ENCODE measurements at places on chromosomes 2 and 18.

GRCh38 chr18:48948112-48949049 is 2.4 kb downstream of the SMAD7 start:
- DNase-seq: peak; percentile 20

DNA sequence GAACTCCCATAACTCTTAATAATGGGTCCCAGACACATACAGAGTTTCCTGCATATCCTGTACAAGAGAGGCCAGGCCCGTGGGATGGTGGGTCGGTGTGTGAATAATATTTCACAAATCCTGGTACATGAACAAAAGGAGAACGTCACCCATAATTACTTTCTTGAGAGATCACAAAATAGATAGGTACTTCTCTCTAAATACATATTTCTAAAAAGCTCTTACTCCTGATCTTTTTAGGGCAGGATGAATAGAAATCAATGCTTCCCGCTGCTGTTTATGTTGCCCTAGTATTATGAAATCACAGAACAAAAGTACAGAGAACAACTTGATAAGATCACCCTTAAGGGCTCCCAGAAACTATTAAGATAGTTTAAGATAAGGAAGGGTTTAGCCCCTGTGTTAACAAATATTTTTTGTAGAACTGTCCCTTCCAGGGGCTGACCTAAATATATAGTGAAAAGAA is 5.4 kb downstream of the IRS1 start:
- no peak for DNase-seq

DNA sequence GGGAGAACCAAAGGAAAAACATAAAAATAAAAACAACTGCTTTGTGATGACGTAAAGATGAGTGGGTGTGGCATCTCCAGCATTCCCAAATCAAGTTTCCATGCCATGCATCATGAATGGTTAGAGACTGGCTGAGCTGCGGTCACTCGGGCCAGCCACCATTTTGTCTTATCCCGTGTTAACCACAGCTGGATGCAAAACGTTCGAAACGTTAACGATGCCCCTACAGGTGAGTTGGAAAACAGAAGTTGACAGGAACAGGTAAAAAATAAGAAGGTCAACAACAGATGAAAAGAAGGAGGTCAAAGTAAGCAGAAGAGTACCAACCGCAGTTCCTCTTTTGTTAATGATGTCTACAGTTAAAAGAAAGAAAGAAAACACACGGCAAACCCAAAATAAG is 411.1 kb downstream of the NRXN1 start:
- DNase-seq: no peak

- no peak for DNase-seq
Measured at GRCh38 chr2:55986700-55987440, 63.3 kb upstream of the EFEMP1 start.

GRCh38 chr18:59623456-59624368 is 73.5 kb downstream of the CCBE1 start:
- peak; percentile 19 for DNase-seq

DNA sequence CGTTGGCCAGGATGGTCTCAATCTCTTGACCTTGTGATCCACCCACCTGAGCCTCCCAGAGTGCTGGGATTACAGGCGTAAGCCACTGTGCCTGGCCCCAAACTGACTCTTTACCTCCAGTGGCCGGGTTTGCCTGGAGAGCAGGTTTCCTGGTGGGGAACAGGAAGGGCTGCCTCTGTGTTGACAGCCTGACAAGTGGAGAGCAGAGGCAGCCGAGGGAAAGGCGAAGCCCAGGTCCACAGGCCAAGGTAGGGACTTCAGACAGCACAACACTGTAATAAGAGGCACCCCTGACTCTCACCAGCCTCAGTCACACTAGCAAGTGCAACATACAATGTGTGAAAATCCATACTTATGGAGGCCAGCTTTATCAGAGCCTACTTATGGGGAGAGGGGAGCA is 16.5 kb upstream of the SH3BP4 start:
- no peak for DNase-seq

- DNase-seq: peak; percentile 44
Measured at GRCh38 chr2:11744631-11745394, 1.6 kb upstream of the LPIN1 start.

DNA sequence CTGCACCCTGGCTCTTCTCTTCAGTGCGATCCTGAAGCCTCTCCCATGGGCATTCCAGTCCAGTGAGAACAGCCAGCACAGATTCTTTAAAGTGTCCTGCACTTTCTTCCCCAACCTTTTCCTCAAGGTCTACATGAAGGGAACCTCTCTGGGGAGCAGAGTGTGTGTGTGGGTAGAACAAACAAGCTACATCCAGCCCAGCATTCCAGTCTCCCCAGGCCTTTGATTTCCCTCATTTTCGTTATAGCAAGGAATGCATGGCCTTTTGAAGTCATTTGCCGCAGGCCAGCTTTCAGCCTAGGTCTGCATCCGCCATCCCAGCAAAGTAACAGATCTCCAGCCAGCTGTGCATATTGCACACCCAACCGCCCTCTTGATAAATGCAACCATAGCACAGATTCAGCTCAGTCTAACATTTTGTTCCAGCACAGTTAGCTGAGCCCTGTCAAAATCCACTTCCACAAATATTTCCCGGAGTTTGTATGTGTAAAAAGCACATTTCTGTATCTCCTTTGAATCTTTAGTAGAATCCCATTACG is 44.6 kb downstream of the CD8B2 start:
- no peak for DNase-seq

DNA sequence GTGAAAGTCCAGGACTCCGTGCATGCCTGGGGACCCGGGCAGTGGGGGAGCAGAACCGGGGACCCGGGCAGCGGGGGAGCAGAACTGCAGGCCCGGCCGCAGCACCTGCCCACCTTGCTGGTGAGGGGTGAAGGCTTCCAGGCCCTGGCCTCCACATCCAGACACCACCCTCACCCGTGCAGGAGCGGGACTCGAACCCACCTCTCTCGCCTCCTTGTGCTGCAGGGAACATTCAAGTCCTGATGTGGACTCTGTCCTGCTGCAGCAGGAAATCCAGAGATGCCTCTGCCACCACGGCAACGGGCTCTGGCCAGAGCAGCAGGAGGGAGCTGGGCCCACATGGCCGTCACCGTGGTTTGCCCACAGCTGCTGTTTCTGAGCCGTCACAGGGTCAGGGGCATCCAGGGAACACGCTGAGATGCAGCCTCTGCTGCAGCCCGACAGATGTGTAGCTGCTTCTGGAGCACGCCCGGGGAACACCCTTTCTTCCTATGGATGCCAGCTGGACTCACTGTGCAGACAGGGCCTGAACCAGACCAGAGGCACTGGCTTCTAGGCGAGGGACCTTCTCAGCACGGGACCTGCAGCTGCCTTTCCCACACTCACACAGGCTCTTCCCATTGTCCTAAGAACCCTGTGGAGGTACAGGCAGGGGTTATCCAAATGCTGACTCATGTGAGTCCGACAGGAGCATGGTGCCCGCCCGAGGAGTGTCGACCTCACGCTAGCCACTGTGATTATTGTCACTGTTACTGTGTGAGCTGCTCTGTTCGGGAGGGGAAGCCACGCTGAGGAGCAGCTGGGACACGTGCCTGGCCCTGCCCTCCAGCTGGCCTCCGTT is 89.2 kb upstream of the CTDP1 start:
- DNase-seq: no peak

DNA sequence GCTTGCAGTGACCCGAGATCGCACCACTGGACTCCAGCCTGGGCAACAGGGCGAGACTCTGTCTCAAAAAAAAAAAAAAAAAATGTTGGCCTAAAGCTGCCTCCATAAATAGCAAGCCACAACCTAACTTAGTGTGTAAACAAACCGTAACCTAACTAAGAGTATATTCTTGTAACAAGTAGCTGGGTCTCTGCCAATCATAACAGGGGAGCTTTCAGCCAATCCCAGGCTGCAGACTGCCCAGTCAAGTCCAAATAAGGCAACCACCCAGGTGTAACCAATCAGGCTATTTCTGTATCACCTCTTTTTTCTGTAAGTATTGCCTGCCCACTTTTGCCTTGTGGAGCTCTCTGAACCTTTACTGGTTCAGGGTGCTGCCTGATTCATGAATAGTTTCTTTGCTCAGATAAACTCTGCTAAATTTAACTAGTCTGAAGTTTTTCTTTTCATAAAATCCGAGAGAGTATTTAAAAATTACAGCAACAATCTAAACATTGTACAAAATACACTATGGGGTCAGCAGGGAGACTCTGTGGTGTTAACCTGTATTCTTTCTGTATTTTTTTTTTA is 4.5 kb downstream of the PSTPIP2 start:
- peak; percentile 15 for DNase-seq

- no peak for DNase-seq
Measured at GRCh38 chr2:58429014-58429875, 188.1 kb upstream of the FANCL start.

DNA sequence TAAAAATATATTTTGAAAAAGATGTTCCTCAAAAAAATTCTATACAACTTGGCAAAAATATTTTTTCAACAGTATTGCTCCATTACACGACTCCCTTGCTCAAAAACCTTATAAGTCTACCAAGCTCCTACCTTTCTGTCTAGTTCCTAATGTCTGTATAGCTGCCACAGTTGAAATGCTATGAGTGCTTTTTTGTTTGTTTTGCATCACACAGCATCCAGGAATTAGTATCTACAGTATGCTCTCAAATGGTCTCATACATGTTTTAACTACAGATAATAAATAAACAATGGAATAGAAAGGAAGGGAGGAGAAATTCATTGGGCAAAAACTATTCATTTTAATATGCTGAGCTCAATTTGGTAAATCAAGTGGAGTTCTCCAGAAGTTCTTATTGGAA is 17.3 kb downstream of the ACADL start:
- DNase-seq: no peak

DNA sequence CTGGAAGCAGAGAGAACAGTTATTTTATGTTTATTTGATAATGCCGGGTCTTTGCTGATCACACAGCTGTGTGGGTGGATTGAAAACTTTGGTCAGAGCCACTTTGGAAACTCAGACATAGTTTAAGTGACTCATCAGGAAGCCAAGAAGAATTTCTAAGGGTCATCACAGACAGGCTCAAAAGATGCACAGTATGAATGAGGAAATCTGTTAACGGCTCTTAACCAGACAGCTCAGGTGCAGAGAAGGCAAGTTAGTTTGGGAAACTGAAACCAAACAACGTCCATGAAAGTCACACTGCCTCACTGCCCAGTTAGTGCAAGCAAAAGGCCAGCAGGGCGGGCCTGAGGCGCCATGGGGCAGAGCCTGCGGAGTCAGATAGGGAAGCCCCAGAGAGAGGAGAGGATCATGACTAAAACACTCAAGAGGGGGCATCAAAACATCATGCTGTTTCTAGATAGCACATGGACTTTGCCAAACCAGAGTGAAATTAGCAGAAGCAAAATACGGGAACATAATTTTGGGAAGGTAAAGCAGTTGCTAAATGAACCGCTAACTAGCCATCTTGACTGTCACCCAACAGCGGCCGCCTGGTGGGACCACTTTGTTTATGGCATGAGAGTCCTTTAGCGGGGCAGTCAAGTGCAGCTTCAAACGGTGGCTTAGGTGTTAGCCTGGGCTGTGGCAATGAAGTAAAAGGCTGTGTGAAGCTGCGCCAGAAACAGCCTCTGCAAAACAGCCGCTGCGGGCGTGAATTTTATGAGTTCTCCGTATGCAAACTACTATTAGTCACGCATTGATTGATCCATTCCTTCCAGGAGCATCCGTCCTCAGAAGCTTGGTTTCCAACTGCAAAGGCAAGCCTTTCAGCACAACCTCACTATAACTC is 101.2 kb downstream of the KCTD18 start:
- DNase-seq: peak; percentile 87

GRCh38 chr18:48572402-48573126 is 33.7 kb downstream of the CTIF start:
- DNase-seq: no peak

GRCh38 chr2:217105733-217106649 is 246.1 kb upstream of the TNP1 start:
- DNase-seq: peak; percentile 95

DNA sequence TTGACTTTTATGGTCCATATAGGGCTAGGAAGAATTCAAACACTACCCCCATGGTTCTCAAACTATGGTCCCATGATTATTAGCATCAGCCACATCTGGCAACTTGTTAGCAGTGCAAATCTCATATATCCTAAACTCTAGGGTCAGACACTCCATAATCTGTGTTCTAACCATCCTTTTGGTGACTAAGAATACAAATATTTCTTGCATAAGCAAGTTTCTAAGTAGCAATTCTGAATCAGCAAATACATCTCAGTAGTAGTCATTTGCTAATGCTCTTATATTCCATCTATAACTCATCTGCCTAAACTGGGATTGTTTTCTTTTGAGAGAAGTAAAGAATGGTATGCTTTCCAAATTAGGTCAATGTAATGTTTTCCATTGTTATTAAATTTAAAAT is 447.3 kb downstream of the TMX3 start:
- DNase-seq: peak; percentile 78

- DNase-seq: peak; percentile 39
Measured at GRCh38 chr18:52334896-52335295, 5.1 kb upstream of the DCC start.

- DNase-seq: no peak
Measured at GRCh38 chr2:41771710-41772109, 276.1 kb upstream of the PKDCC start.

DNA sequence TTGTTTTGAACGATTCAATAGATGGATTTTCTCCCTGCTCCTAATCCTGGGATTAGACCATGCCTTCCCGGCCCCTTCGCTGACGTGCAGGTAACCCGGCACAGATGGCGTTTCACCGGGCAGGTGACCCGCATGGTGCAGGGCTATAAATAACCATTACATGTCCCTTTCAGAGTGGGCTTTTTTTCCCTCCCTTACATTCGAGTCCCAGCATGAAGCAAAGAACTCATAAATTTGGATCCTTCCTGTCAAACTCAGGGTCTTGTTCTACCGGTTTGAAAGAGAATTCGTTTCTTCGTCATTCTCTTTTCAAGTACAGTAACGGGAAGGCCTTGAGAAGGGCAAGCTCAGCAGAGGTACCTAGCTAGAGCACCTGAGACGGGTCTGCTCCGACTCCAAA is 46.1 kb downstream of the EDAR start:
- no peak for DNase-seq

- DNase-seq: no peak
Measured at GRCh38 chr2:30266705-30267104, 35.4 kb downstream of the LBH start.

DNA sequence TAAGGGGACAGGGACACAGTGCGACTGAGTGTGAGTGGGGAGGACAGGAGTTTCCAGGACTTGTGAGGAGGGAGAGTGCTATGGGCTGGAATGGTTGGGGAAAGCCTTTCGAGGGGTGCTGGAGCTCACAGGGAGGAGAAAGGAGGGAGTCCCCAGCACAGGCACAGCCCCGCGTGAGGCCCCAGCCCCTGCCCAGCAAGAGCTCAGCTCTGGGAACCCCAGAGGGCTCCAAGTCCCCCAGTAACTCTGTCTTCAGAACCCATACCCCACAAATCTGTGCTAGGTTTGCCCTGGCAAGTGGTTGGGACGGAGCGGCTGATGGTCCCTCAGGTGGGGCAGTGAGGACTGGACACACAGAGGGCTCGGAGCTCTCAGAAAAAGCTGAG is 75.4 kb downstream of the SFXN5 start:
- DNase-seq: no peak

DNA sequence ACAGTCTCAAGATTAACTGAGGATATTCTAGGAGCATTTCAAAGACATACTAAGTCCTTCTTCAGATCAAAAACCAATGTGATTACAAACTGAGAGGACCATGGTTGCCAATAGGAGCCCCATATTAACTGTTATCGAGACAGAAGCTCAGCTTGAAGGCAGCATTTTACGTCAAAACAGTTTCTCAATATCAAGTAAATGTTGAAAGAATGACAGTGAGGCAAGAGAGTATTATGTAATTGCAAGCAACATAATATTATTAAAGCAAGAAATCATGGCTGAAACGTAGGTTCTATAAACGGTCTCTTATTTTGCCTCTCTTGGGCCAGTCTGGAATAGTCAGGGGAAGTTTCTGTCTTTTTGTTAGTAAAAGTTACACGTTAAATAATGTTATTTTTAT is 22.9 kb downstream of the RIT2 start:
- no peak for DNase-seq

- no peak for DNase-seq
Measured at GRCh38 chr2:100281521-100282438, 40.5 kb downstream of the LONRF2 start.
